Tibial nerve (tissue), 4 donors: ENCODE measurements at places on chromosomes 4 and X. TPM values are rescaled to one million over a fixed set of nuclear protein-coding genes. Genes with fewer than 3 reads are reported as not detected.
A peak's percentile ranks its signal among the peaks of the same experiment; 100 is the strongest.

Gene SUPT20HL1
- total RNA-seq, result 0.42 TPM

GRCh38 chr4:8504279-8505007 lies 63.9 kb downstream of the TRMT44 start:
- no peak overlapping the region for H3K27ac ChIP-seq
- no peak for DNase-seq
- H3K27me3 ChIP-seq, result no peaks in the 10 kb centered on the region
- H3K36me3 ChIP-seq, result no peaks in the 10 kb centered on the region

GRCh38 chr4:5759236-5760075 lies 48.5 kb downstream of the EVC start:
- no peaks in the 10 kb centered on the region for H3K4me1 ChIP-seq
- no peak overlapping the region for H3K4me3 ChIP-seq
- no peaks in the 10 kb centered on the region for H3K27me3 ChIP-seq
- DNase-seq, result no peak
- H3K27ac ChIP-seq, result no peak overlapping the region

Gene C4orf54
- not detected for total RNA-seq

Gene AKAP4
- total RNA-seq, result not detected

DNA sequence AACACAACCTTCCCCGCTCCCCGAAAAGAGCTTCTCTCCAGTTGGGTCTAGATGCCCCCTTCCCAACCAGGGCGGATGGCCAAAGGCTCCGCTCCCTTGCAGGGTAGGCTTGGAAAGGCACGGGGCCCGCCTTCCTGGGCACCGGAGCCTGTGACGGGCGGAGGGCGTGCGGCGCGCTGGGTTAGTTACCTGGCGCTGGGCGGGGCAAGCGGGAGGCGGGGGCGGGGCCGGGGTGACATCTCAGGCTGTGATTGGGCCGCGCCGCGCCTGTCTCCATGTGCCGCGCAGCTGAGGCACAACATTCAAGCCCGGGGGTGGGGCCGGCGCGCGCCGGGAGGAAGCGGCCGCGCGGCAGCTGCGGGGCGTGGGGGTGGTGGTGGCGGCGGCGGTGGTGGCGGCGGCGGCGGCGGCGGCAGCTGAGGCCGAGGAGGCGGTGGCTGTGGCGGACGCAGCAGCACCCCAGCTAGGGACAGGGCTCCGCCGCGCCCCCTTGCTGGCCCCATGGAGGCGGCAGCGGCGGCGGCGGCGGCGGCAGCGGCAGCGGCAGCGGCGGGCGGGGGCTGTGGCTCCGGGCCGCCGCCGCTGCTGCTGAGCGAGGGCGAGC lies at the start of gene REPS2:
Gene REPS2, plus strand, starts transcription at position 298 of the 604 bp plus-strand sequence. Its CDS starts 204 bp downstream, at position 502.
- no peaks in the 10 kb centered on the region for H3K4me1 ChIP-seq
- peak within 1 kb of the TSS; percentile 51 for H3K4me3 ChIP-seq
- H3K27ac ChIP-seq, result no peak within 1 kb of the TSS
- no peaks in the 10 kb centered on the region for H3K36me3 ChIP-seq
- peak; percentile 68 for DNase-seq
- peaks cover 9% of the 10 kb centered on the region for H3K27me3 ChIP-seq

DNA sequence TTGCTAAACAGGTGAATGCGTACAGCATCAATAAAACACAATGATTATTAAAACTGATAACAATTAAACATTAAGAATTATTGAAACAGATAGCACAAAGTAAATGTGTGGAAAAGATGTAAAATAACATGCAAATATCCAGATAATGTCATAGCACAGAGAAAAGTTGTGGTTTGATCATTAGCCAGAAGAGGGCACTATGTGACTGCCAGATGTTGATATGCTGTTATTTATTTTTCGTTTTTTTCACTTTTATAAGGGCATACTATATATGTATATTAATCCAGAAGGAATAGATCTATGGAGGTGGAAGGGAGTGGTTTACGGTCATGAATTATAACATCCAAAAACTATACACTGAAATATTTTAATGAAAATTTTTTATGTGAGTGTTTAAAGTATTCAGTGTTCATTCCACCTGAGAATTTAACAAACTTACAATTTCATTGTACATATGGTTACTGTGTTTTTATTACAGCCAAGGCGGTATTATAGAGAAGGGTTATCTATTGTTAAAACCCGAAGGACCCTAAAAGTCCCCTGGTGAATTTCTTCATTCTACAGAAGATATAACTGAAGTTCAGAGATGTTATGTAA lies 211.9 kb upstream of the UGT8 start:
- H3K4me3 ChIP-seq, result no peak overlapping the region
- H3K4me1 ChIP-seq, result no peaks in the 10 kb centered on the region
- peak; percentile 21 for DNase-seq
- no peaks in the 10 kb centered on the region for H3K36me3 ChIP-seq
- no peak overlapping the region for H3K27ac ChIP-seq

GRCh38 chr4:52780617-52781354 lies 29.6 kb upstream of the ERVMER34-1 start:
- H3K27me3 ChIP-seq, result no peaks in the 10 kb centered on the region
- H3K36me3 ChIP-seq, result no peaks in the 10 kb centered on the region
- DNase-seq, result no peak
- H3K4me1 ChIP-seq, result no peaks in the 10 kb centered on the region
- no peak overlapping the region for H3K27ac ChIP-seq

DNA sequence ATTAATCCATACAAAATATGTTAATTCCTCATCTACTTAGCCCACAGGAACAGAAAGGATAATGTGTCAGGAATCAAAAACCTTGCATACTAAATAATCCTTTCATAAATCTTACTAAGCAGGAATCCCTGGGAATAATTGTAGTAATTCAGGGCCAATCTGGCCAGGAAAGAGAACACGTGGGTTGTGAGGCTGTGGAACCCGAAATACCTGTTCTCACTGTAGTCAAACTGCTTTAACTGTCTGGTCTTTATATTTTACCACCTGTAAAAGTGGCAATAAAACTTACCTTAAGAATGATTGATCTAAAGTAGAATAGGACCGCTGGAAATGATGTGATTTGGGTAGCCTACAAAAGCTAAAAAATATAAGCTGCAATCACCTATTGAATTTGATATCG lies 1620.9 kb downstream of the STIM2 start:
- no peaks in the 10 kb centered on the region for H3K36me3 ChIP-seq
- no peaks in the 10 kb centered on the region for H3K4me1 ChIP-seq
- H3K27me3 ChIP-seq, result no peaks in the 10 kb centered on the region
- H3K27ac ChIP-seq, result no peak overlapping the region

Gene SSX1
- not detected for total RNA-seq

DNA sequence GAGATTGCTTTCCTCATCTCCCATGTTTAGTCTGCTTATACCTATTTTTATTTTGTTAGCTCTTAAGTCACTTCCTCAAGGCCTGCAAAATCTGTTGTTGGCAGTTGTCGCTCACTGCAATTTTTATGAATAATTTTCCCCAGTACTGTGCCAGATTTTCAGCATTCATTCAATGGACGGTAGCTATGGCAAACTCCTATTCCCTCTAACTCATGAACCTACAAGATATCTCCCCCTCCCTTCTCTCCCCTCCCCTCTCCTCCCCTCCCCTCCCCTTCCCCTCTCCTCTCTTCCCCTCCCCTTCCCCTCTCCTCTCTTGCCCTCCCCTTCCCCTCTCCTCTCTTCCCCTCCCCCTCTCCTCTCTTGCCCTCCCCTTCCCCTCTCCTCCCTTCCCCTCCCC lies 160.4 kb downstream of the FRAS1 start:
- H3K27ac ChIP-seq, result no peak overlapping the region
- H3K36me3 ChIP-seq, result no peaks in the 10 kb centered on the region
- H3K27me3 ChIP-seq, result no peaks in the 10 kb centered on the region
- no peak for DNase-seq
- H3K4me3 ChIP-seq, result no peak overlapping the region

DNA sequence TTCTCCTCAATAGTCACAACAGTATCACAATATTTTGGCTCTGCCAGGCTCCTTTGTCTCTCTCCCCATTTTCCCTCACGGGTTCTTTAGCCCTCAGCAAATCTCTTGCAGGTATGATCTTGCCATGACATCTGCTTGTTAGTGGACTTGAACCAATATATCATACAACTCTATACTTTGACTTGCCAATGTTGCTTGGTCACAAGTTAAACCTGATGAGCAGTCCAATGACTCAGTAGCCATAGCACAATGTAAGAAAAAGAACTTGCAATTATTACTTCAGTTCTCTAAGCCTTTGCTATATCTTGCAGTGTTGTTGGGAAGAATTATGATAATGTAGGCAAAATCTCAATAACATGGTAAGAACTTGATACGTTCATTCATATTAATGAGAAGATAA lies 174.6 kb upstream of the NRK start:
- no peak overlapping the region for H3K4me3 ChIP-seq
- H3K4me1 ChIP-seq, result no peaks in the 10 kb centered on the region
- no peaks in the 10 kb centered on the region for H3K27me3 ChIP-seq
- no peaks in the 10 kb centered on the region for H3K36me3 ChIP-seq
- DNase-seq, result no peak
- no peak overlapping the region for H3K27ac ChIP-seq

- no peak overlapping the region for H3K4me3 ChIP-seq
- no peaks in the 10 kb centered on the region for H3K4me1 ChIP-seq
- H3K36me3 ChIP-seq, result no peaks in the 10 kb centered on the region
Observed at GRCh38 chr4:9936129-9936644, 85.1 kb downstream of the SLC2A9 start.

Gene AMBN
- not detected for total RNA-seq

DNA sequence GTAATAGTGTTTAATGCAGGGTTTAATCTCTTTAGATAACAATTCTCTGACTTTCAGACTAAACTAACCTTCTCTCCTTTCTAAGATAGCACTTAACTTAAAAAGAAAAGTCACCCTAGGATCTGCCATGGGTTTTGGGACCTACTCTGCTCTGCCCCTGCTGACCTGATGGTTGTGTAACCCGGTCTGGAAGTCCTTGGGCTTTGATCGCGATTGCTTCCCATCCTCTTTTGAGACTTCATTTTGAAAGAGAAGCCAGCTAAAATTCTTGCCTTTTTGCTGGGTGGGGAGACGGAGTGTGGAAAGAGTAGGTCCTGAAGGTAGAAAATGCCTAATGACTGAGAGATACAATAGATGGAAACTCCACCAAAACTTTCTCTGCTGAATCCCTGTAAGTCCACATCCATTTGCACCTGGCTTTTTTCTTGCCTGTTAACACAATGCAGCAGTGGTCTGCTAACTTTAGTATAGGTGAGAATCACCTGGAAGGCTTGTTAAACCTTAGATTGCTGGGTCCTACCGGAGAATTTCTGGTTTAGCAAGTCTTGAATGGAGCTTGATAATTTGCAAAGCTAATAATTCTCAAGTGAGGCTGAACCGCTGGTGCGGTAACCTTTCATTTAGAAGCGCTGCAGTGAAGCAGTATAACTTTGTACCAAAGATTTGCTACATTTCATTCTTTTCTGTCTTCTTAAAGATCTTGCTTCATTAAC lies 45.6 kb upstream of the CCSER1 start:
- no peak overlapping the region for H3K27ac ChIP-seq
- no peaks in the 10 kb centered on the region for H3K27me3 ChIP-seq
- H3K4me1 ChIP-seq, result no peaks in the 10 kb centered on the region
- H3K4me3 ChIP-seq, result no peak overlapping the region

GRCh38 chrX:21966866-21967265 lies 26.4 kb downstream of the SMS start:
- peaks cover 5% of the 10 kb centered on the region for H3K36me3 ChIP-seq
- no peak overlapping the region for H3K27ac ChIP-seq
- DNase-seq, result no peak
- no peaks in the 10 kb centered on the region for H3K4me1 ChIP-seq
- H3K27me3 ChIP-seq, result peaks cover 9% of the 10 kb centered on the region

Gene DRD5
- total RNA-seq, result not detected

Gene NUDT6
- total RNA-seq, result 20.1 TPM

DNA sequence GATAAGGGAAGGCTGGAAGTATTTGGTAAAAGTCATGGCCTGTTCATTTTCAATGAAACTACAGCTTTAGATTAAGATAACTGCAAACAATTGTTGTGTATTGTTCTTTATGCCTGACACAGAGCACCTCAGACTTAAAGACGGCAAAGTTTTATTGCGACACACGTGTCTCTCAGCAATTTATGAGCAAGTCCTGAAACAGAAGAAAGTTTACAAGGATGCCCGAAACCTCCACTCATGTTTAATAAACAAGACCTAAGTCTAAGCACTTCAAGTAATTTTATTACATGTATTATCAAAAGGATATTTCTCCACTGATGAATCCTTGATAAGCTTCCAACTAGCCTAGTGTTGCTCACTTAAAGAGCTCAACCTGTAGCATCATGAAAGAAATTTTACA lies 51.0 kb downstream of the DHX15 start:
- no peaks in the 10 kb centered on the region for H3K4me1 ChIP-seq
- no peaks in the 10 kb centered on the region for H3K27me3 ChIP-seq
- no peaks in the 10 kb centered on the region for H3K36me3 ChIP-seq
- no peak for DNase-seq
- H3K4me3 ChIP-seq, result no peak overlapping the region

Gene FGF13
- 7.5 TPM for total RNA-seq

Gene ERCC6L
- total RNA-seq, result not detected

DNA sequence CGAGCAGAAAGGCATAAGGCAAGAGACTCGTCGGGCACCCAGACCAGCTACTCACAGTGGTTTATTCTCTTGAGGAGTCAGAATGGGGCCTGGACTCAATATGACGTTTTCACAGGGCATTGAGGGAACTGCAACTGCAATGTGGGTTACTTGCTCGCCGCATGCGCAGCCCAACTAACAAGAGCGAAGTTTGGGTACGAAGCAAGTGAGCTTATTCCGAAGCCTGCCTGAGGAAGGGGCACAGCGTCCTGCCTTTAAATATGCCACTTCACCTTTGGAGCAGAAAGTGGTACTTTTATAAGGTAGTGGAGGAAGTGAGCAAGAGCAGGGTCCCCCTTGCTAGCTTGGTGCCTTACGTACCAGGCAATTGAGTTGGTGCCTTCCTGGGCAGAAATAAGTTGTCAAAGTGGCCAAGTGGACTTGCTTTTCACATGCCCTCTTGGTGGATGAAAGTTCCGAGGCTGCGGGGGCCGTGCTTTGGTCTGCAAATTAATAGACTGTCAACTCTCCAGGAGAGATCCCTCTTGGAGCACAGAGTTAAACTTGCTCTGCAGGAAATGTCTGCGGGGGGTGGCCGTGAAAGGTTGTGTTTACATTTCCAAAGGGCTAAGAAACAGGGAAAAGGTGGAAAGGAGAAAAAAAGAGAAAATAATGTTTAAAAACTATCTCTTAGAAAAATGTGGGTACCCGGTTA lies 480.4 kb downstream of the TRIML1 start:
- H3K27me3 ChIP-seq, result no peaks in the 10 kb centered on the region
- no peak overlapping the region for H3K4me3 ChIP-seq
- no peak overlapping the region for H3K27ac ChIP-seq
- no peaks in the 10 kb centered on the region for H3K4me1 ChIP-seq
- no peaks in the 10 kb centered on the region for H3K36me3 ChIP-seq
